ENCODE measurements at places on chromosomes 3 and 15.

GRCh38 chr15:40235201-40235885, 3.5 kb upstream of the PAK6 start:
- DNase-seq: no peak

DNA sequence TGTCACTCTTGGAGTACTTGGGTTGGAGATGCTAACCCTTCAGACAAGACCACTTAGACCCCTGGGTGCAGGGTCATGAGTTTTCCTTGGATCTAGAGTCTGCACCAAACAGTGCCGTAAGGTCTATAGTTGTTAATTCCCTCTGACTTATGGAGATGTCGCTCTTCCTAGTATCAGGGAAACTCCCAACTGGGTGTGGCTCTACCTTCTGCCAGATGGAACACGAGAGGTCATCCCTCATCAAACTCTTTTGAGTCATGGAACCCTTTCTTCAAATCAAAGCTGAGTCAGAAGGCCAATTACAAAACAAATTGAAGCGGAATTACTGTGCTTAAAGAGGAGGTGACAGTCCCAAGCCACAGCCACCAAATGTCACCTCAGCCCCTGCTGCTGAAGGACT, 514.9 kb upstream of the PROK2 start:
- no peak for DNase-seq

DNA sequence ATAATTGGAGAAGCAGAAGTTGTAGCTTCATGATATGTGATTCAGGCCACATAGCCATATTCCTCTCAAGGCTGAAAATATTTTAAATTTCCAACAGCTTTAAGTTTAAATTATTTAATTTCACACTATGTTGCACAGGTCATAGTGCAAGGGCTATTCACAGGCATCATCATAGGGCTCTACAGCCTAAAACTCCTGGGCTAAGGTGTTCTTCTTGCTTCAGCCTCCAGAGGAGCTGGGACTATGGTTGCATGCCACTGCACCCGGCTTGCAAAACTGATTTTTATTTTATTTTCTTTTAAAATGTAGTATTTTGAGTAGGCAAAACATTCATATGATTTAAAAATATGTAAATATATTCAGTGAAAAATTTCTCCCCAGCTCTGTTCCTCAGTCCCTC, 6.0 kb upstream of the CEP97 start:
- no peak for DNase-seq

- DNase-seq: peak; percentile 6
These were observed 1.9 kb downstream of the CHST2 start for GRCh38 chr3:143121241-143122088.

GRCh38 chr3:132595014-132595413, 2.1 kb upstream of the ACKR4 start:
- peak; percentile 17 for DNase-seq

GRCh38 chr3:41598402-41599126, 363.3 kb downstream of the ULK4 start:
- no peak for DNase-seq

DNA sequence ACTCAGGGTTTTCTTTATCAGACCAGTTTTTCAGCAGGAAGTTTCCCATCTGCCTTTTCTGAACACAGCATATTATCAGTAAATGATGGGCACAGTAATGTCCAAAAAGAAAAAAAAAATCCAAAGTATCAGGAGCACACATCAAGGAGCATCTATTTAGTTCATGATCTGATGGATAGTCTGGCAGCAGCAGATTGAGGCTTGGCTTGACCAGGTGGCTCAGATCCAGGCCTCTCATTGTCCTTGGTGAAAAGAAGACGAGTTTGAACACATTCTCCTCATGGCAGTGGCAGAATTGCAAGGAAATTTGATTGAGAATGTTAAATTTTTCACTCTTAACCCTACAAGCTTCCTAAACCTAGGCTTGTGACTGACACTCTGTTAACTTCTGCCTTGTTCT, 192.9 kb downstream of the OXSM start:
- DNase-seq: no peak

DNA sequence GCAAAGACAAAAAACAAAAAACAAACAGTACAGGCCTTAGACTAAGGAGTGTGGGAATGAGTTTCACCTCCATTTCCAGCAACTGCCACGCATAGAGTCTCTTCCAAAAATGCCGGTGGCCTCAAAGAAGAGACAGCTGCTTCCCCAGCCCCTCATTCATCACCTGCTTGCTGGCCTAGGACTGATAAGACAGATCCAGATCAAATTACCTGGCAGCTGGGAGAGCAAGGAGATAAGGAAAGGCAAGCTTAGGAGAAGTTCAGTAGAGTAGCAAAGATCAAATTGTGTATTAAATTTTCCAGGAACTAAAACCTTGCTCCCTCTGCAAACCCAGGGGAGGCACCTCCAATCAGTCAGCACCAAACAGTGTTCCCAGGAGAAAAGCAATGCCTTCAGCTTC, 325.8 kb upstream of the CTNNB1 start:
- no peak for DNase-seq

- DNase-seq: no peak
These were observed 54.7 kb downstream of the CTDSPL2 start for GRCh38 chr15:44482090-44482489.

DNA sequence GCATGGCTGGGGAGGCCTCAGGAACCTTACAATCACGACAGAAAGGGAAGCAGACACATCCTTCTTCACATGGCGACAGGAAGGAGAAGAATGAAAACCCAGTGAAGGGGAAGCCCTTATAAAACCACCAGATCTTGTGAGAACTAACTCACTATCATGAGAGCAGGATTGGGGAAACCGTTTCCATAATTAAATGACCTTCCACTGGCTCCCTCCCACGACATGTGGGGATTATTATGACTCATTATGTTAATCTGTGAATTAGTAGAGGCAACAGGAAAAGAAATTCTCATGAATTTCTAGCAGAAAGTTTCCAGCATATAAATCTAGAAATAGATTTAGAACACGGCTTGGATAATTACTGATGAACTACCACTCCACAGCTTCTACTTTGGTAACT, 937.3 kb downstream of the ROBO1 start:
- DNase-seq: no peak

DNA sequence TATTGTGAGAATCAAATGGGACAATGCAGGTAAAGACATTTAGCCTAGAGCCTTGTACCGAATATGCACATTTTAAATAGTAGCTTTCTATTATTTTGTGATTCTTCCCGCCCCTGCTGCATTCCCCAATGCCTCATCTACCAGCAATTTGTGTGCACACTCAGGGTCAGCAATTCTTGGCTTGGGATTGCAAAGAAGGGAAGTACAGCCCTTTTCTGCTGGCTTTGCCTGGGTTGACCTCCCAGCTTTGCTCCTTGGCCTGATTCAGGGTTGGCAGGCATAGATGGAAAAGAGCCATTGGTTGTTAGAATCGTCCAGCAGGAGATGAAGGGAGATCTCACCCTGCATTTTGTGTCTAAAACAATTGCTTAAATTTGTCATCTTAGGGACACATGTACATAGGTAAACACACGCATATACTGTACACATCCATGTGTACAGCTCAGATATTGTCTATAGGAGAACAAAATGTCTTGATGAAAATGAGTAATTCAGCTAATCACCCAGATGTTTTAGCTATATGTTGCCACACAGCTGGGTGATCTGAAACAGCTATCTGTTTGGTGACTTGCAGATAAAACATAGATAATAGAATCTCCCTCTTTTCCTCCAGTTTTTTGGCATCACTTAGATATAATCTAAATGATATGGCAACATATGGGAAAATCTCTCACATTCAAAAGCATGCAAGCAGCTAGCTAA, 340.9 kb upstream of the TBL1XR1 start:
- DNase-seq: no peak

DNA sequence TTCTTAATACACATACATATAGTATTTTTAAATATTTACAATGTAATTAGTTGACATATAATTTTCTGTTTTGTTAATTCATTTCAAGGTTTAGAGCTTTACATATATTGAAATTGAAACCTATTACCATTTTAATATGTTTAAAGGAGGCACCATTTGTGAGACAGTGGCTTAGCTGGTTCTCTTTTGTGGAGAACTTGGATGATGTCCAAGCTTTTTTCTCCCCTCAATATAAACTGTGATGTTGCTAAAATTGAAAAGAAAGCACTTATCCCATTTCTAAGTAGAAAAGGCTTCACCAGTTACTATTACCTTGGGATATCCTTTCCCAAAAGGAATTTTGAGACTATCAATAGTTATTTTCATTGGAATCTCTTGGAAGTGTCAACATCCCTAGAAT, 707.2 kb downstream of the NTRK3 start:
- DNase-seq: no peak

DNA sequence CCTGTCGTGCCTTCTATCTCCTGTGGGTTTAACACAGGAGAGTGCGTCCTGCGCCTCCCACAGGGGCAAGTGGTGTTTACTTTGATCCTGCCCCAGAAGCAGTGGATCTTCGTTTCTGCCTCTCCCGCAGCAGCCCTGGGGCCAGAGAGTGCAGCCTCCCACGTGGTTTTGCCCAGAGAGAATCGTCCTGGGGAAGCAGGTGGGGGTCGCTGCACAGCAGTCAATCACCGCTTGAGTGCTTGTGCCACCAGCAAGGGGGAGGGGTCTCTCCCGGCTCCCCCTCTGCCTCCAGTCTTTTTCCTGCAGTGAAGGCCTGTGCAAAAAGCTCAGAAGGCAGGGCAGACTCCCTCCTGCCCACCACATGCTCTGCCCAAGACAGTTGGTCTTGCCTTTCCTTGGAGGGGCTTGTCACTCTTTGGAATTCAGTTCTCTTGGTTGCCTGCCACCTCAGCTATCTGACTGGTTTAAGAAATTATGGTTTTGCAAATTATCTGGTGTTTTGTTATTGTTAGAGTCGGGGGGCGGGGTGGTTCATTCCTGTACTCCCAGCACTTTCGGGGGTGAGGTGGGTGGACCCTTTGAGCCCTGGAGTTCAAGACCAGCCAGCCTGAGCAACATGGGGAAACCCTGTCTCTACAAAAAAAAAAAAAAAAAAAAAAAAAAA, 26.9 kb downstream of the STOML1 start:
- no peak for DNase-seq

DNA sequence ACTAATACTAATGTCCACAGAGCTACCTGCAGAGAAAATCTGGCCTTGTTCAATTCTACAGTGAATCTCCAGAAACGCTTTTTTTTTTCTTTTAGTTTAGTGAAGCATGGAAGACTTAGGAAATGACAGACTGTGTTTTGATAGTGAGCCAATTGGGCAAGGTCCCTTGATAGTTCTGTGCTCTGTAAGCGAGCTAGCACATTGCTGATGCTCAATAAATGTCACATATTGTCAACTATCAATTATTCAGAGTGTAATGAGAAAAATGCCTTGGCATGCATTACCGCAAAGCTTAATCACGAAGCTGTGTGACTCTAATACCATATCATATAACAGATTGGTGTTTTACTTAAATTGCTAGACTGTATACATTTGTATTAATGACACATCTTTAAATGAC, 5.2 kb upstream of the C3orf85 start:
- no peak for DNase-seq

DNA sequence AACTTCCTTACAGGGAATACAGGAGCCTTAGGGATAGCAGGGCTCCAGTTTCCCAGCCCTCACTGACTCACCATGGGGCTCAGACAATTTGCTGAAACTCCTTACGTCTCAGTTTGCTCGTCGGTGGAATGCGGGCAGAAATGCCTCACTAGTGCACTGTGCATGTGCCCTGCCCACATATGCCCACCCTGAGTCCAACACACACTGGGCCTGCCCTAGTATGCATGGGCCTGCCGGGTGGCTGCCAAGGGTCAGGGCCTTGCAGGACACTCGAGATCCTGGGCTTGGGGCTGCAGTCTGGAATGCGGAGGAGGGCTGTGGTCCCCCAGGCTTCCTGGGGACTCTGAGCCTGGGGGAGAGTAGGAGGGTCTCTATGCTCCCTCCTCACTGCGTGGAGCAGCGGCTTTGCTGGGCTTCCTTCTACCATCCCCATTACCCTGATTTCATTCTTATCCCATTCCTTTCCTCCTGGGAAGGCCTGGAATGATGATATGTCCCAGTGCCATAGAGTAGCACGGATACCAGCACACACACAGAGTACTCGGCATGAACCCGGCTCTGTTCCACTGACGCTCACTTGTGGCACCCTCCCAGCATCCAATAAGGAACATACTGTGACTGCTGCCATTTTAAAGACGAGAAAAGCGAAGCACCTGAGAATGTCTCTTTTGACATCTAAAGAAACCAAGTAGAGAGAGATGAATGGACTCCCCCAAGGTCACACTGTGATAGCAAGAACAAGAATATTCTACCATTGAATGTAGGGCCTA, 124.2 kb downstream of the ASB7 start:
- peak; percentile 12 for DNase-seq

DNA sequence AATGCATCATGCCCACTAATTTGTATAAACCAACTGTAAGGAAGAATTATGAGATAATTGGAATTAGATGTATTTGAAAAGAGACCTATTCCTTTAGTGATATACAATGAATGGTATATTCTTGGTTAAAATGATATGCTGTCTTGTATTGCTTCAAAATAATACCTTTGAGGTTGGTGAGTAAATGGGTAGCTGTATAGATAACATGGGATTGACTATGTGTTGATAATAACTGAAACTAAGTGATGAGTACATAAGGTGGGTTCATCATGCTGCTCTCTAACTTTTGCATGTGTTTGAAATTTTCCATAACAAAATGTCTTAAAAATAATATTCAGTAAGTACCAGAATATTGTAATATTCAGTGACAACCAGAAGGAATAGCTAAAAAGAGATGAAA, 272.6 kb upstream of the ZPLD1 start:
- no peak for DNase-seq

DNA sequence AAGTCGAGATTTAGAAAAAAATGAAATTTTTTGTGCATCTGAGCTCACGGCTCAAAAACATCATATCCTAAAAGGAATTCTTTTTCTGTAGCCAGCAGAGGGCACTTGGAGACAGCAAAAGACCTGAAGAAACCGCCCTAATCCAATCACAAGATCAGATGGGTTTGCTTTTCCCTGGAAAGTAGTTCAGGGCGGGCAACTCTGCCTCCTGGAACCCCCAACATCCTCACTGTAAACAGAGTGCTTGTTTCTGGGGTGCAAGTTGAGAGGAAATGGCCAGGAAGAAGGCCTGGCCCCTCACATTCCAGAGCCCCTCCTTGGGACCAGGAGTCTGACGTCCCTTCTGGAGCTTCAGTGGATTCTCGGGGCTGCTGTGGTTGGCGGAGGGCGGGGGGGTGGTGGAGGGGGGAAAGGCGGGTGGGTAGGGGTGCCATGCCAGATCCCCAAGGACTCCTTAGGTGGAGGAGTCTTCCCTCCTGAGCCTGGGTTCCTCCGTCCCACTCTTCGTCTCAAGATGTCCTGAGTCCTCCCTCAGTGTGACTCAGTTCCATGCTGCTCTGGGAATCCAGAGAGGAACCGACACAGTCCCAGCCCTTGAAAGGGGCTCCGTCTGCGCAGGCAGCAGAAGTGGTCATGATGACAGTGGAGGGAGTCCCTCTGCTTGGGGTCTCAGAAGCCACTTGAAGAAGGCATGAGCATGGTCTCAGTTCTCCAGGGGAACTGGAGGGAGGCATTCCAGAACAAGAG, 35.9 kb downstream of the CCK start:
- DNase-seq: peak; percentile 45

GRCh38 chr3:125395091-125395490, 20.0 kb upstream of the ZNF148 start:
- no peak for DNase-seq

- no peak for DNase-seq
These were observed 398.6 kb upstream of the WNT5A start for GRCh38 chr3:55885721-55886120.

- DNase-seq: peak; percentile 55
These were observed 3.5 kb downstream of the PLXND1 start for GRCh38 chr3:129602730-129603560.
